GM18507 (cell line): ENCODE measurements at places on chromosomes 3 and 15.

- no peak for DNase-seq
Observed at GRCh38 chr3:32397941-32398340, 6.3 kb downstream of the CMTM7 start.

DNA sequence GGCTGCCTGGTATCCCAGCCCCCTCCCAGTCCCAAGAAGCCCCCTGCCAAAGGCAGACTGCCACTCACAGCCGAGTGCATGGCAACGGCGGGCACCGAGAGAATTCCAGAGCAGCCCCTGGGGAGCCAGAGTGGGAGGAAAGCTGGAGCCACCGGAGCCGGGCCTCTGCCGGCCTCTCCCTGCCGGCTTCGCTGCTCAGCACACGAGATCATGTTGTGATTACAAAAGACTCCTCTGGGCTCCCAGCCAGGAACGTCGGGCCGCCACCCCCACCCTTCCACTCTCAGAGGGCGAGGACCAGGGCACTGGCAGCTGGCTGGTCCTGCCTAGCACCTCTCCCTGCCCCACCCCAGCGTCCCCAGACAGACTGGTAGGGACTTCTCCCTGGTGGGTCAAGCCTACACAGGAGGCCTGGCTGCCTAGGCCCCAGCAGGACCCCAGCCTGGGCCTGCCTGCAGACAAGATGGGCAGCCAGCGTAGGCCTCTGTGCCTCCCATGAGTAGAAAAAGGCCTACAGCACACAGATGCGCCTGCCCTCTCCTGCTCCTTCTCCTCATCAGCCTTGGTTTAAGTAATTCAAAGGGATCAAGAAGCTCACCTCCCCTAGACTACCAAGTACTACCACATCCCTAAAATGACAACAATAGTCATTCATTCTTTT is at the start of gene CCDC9B:
Gene CCDC9B (minus strand): TSS at position 200 of the 661 bp plus-strand sequence. CDS start 120 bp downstream, at position 80.
- DNase-seq, result no peak

- DNase-seq, result no peak
Observed at GRCh38 chr3:149314807-149315578, 18.4 kb downstream of the TM4SF18 start.

- DNase-seq, result no peak
Observed at GRCh38 chr3:54999811-55000210, 72.0 kb upstream of the LRTM1 start.

DNA sequence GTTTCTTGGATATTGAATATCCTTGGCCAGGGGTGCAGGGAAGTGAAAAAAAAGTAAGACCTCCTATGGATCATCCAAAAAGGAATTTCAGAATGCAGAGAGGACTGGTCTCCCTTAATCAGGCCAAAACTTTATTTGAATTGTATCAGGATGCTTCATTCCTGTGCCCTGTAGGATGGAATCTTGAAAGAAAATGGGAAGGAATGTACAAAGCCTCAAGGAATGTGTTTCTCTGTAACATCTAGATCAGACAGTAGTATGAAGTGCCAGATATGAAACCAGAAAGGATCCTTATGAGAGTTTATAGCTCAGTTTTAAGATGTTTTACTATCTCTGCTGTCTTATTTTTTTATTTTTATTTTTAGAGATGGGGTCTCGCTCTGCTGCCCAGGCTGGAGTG is 6.5 kb upstream of the GSK3B start:
- no peak for DNase-seq

DNA sequence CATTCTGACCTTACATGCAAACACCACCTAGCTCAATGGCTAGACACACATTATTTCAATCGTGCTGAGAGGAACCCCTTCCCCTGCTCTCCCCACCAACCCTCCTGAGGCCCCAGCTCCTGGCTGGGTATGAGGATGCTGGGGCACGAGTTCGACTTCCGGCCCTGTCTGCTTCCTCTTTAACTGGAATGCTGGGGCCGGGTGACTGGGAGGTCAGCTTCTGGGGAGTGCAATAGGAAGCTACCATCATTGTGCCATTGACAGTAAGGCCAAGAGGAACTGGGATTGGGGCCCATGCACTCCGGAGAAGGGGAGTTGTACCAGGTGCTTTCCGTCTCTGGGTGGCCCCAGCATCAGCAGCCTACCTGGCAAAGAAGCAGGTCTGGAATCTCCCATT is 15.6 kb upstream of the TLE3 start:
- no peak for DNase-seq

- no peak for DNase-seq
Observed at GRCh38 chr15:67124911-67125588, 59.6 kb downstream of the SMAD3 start.

- no peak for DNase-seq
Observed at GRCh38 chr3:88595026-88595425, 445.3 kb downstream of the C3orf38 start.

DNA sequence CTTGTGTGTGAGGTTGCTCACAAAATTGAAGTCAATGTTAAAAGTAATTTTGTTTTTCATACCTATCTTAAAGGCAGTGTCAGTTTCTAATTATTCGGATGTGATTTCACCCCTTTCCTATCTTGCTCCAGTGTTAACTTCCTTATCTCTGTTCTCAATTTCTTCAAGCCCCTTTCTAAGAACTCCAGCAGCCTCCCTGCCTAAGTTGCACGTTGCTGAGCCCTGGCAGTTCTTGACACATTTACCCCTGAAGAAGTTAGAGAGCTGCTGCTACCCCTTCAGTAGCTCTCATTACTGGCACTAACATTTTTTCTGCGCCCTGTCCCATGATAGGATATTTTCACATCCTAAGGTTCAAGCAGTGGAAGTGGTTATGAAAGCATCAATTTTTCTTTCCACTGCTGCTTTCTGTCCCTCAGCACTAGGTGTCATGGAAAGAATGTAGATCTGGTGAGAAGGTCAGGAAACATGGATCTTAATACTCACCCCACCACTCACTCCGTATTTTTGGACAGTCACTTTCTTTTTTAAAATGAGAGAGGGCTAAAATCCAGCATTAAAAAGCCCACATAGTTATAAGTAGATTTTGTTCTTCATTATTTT is 62.9 kb downstream of the OPA1 start:
- no peak for DNase-seq

DNA sequence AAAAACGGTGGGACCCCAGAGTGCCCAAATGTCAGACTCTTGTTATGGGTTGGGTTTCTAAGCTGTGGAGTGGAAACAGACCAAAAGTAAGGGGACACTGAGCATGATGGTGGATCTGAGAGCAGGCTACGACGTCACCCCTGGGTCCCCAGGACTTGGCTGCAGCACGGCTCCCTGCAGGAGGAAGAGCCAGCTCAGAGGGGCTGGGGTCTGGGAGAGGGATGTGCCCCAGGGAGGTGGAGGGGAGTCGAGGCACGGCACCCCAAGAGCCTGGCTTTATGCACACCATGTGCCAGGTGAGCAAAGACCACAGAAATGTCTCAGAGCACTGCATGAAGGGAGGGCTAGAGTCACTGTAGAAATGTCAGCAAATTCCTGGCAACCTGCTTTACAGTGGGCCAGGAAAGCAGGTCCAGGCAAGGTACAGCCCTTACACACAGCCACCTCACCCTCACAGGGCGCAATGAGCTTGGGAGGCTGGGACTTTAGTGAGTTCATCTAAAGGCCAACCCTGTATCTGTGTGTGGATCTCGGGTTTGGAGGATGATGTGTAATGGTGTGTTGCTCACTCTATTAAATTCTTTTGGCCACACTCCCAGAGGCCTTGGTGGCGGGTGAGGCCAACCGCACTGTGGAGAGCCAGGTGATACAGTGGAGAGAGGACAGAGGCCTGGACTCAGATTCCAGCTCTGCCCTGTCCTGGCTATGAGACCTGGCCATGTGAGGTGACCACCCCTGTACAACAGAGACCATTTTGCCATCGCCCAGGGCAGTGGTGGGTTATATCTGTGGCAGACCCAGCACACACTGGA is 14.1 kb downstream of the CTSH start:
- no peak for DNase-seq
